ENCODE measurements at places on chromosomes 2 and 18.

- DNase-seq = no peak
These were observed 193.0 kb downstream of the TXNL1 start for GRCh38 chr18:56445422-56445821.

DNA sequence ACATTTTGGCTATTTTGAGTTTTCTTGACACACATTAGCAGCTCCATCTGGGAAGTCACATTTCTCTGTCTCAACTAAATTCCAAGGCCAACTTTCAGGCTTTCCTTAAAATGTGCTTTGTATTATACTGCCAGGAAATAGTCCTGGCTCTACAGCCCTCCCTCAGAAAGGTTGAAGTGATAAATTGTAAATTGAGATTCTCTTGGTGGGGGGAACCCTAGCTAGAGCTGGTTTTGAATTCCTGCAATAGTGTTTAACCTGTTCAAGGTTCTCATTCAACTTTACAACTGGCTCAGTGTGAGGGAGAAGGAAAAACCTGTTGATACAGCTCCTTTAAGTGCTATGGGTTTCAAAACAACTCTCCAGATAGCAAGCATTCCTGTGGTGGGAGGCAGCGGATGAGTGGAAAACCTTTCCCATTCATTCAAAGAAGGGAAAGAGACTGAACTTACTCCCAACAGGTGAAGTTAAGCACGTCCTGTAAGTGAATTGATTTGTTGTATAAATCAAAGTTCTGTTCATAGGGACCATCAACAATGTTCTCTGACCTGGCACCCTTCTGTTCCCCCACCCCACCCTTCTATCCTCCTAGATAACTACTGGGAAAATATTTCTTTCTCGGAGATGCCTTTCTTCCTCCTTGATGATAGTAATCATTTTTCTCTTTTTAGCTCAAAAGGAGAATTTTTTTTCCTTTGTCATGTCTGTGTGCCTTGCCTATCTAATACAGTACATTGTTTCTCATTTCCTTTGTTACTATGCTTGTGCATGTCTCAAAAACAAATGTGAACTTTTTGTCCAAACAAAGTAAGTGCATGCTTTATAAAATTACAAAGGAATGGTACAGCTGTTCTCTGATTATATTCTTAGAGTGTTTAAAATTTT, 44.2 kb upstream of the SLC39A10 start:
- DNase-seq = peak; percentile 74

DNA sequence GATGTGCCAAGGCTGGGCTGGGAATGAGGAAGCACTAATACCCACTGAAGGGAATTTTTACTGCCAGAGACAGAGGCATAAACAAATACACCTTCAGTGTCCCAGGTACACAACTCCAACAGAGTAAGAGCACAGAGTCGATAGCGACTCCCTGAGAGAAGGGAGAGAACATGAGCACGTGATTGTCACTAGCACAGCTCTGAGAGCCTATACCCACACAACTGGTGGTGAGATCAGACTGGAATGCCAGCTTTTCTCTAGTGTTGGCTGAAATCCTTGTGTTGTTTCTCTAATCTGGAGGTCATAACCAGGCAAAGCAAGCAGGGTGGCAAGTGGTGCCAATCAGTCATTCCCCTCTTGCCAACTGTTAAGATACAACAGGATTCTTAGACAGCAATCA, 377.2 kb downstream of the CNTNAP5 start:
- no peak for DNase-seq

DNA sequence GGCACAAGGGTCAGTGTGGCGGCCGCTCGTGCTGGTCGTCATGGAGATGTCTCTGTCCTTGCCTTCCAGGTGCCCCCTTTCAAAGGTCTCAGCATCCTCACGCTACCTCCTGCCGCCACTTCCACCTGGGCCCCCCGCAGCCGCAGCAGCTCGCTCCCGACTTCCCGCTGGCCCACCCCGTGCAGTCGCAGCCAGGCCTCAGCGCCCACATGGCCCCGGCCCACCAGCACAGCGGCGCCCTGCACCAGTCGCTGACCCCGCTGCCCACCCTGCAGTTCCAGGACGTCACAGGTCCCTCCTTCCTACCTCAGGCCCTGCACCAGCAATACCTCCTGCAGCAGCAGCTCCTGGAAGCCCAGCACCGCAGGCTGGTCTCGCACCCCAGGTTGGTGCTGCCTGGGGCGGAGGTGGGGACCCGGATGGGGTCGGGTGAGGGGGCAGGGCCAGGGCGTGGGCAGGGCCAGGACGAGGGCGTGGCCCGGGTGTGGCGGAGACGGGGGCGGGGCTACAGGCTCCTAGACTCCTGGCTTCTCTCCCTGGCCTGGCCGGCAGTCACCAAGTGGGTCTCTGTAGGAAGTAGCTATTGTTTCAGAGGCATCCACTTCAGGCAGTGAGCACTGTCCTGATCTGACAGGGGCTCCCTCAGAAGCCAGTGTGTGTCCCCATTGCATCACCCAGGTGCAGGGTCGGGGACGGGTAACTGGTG, 223.7 kb downstream of the LOXHD1 start:
- DNase-seq = no peak

- DNase-seq = no peak
These were observed 36.8 kb upstream of the WIPF1 start for GRCh38 chr2:174634130-174635014.

- DNase-seq = no peak
These were observed 5.0 kb downstream of the BOK start for GRCh38 chr2:241563571-241563980.

DNA sequence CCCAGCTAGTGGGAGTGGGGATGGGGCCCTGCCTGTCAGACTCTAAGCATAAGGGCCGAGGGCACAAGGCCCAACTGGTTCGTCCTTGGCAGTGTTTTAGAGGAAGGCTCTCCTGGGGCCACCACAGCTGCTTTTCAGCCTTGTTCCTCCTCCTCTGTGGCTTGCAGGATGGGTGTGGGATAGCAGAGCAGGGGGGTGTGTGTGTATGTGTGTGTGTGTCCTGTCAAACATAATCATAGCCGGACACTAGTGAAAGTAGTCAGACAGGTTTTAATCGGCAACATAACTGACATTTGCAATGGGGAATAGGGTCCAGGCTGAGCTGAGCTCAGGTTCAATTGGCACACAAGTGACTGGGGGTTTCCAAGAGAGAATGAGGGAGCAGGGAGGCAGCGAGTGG, 114.2 kb downstream of the SEPTIN10 start:
- DNase-seq = no peak

DNA sequence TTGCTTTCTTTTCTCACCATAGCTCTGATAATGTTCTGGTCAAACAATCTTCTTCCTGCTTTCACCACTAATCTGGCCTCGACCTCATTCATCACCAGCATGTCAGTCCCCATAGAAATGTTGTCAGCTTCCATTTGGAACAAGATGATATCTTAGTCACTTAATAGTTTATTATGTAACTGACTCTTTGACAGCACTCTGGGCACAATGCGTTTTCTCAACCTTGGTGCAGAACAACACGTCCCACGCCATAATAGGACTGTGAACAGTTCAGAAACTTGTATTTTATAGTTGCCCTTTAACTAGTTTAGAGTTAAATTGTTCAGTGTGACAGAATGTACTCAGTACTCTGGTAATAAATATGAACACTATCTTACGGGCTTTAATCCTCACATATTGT, 106.0 kb downstream of the MC4R start:
- DNase-seq = no peak

DNA sequence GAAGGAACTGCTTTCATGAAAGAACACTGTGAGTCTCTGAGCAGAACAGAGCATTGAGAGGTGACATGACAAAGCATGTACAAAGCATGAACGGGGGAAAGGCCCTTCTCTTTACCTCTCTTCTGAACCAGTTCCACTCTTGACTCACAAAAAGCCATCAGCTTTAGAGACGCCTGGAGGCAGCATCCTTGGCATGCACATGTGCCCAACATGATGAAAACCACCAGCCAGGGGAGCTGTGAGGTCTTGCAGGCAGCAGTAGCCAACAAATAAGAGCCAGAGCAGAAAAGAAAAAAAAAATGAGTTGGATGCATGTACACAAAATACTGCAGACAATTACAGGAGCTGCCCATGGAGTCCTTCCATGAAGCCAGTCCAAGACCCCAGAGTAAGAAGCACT, 95.5 kb upstream of the AGAP1 start:
- no peak for DNase-seq

GRCh38 chr18:44812426-44812825, 131.7 kb downstream of the SETBP1 start:
- DNase-seq = no peak

- DNase-seq = no peak
These were observed 271.7 kb upstream of the DOK6 start for GRCh38 chr18:69128978-69129377.

GRCh38 chr2:127511090-127511695, 15.1 kb downstream of the IWS1 start:
- DNase-seq = no peak

GRCh38 chr2:21165350-21165749, 41.6 kb downstream of the TDRD15 start:
- DNase-seq = no peak

GRCh38 chr18:30682672-30683071, 359.9 kb downstream of the DSC3 start:
- peak; percentile 19 for DNase-seq

GRCh38 chr2:212892193-212892592, 259.2 kb downstream of the IKZF2 start:
- no peak for DNase-seq

GRCh38 chr2:39241588-39241987, 2.2 kb downstream of the CDKL4 start:
- DNase-seq = no peak

DNA sequence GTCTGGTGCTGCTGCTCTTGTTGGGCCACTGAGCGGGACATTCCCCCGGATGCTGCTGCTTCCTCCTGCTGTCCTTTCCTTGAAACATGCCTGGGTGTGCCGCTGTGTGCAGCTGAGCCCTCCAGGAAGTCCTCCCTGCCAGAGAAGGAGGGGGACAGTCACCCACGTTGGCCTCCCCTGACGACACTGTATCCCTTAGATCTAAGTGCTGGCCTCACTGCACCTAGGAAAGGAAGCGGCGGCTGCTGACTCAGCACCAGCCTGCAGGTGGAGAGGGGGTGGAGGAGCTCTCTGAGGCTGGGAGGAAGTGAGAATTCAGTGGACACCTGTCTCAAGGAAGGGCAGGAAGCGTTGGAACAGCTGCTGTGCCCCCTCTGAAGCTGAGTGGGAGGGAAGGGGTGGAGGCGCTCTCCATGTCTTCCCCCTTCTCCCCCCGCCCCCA, 239.8 kb downstream of the HAUS1 start:
- no peak for DNase-seq

DNA sequence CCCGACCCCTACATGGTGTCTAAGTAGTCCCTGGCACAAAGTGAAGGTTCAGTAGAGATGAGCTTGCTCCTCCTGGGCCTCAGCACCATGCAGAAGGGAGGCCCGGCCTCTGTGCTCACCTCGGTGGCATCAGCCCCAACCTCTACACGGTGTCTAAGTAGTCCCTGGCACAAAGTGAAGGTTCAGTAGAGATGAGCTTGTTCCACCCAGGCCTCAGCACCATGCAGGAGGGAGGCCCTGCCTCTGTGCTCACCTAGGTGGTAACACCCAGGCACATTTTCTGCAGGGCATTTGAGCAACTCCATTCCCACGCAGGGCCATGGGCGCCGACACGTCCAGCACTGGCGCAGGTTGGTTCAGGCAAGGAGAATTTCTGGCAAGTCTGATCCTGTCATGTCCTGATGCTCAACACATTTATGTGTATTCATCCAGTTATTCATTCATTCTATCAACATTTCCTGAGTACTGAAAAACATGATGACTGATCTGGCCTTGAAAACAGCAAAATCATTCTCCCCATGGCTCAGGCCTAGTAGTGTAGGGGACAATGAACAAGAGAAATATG, 408.2 kb upstream of the MYT1L start:
- DNase-seq = no peak

GRCh38 chr2:148900350-148900837, 25.4 kb downstream of the KIF5C start:
- DNase-seq = no peak

GRCh38 chr2:149738767-149739166, 151.2 kb upstream of the MMADHC start:
- no peak for DNase-seq

DNA sequence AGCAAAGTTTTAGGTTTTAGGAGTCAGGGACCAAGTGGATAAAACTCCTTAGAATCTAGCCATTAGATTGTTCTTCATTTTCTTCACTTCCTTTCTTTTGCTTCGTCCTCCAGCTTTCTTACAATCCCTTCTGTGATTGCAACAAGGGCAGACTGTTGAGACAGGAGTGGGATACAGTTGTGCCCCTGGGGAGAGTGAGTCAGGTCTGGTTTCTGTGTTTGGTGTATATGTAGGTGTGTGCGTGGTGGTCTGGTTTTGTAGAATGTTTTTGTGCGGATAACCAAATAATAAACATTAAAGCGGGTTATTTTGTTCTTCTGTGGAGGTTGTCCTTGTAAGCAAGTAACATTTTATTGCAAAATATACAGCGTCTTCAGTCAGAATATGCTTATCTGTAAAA, 7.3 kb downstream of the INSIG2 start:
- DNase-seq = no peak

DNA sequence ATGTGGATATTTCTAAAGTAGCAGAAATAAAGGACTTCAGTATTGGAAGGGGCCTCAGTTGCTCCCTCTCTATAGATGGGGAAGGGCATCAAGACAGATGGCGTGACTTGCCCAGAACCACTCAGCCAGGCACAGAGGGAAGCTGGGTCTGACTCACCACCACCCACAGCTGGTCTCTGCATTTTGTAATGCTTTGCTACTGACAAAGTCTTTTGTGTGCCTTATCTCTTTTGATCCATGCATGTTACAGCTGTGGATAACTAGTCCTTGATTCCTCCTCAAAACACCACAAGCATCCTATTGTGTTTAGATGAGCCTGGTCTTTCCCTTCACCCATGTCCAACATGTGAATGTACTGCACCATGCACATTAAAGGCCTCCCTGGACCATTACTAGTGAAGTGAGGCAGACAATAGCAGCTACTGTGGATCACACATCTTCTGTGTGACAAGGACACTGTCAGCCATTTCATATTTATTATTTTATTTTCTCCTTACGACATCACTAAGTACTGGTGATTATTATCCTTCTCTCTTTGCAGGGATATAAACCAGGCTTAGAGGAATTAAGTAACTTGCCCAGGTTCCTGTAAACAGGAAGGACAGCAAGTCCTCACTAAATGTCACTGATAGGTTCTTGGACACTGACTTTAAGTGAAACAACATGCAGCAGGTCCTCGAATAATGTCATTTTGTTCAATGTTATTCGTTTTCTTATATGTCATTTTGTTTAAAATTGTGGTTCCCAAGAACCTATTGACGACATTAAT, 29.6 kb upstream of the IL37 start:
- no peak for DNase-seq

DNA sequence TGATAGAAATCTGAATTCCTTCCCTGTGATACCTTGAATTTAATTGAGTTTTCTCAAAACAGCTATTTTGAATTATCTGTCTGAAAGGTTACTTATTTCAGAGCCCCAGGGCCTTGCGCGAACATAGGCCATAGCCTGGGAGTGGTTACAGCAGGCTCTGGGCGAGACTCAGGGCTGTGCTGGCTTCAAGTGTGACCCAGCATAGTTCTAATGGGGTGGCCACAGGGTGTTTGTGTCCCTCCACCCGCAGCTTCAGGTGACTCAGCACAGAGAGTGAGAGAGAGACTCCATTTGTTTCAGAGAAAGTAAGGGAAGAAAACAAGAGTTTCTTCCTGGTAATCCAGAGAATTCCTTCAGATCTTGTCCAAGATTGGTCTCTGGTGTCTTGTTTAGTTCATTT, 137.9 kb upstream of the POU3F3 start:
- no peak for DNase-seq

Measured in retinal pigment epithelial cell (primary cell).